ENCODE measurements at places on chromosomes 11 and 22. TPM values are rescaled to one million over a fixed set of nuclear protein-coding genes. Genes with fewer than 3 reads are reported as not detected.

GAL gene
- polyA plus RNA-seq: 2.1 TPM

EEF1G gene
- polyA plus RNA-seq: 1,555 TPM

CALCA gene
- not detected for polyA plus RNA-seq

ACRV1 gene
- 0.52 TPM for polyA plus RNA-seq

SCN2B gene
- 1.1 TPM for polyA plus RNA-seq

ELMOD1 gene
- polyA plus RNA-seq: 11.9 TPM

RIBC2 gene
- not detected for polyA plus RNA-seq

WDR74 gene
- polyA plus RNA-seq: 50.4 TPM

PRR5L gene
- 0.22 TPM for polyA plus RNA-seq

FIBIN gene
- polyA plus RNA-seq: not detected

MUC6 gene
- not detected for polyA plus RNA-seq

GDPD4 gene
- not detected for polyA plus RNA-seq

NPAS4 gene
- 10.6 TPM for polyA plus RNA-seq

BTBD18 gene
- not detected for polyA plus RNA-seq

UBQLNL gene
- polyA plus RNA-seq: not detected

MS4A8 gene
- not detected for polyA plus RNA-seq

MS4A12 gene
- not detected for polyA plus RNA-seq

RAG2 gene
- not detected for polyA plus RNA-seq

PLXNB2 gene
- polyA plus RNA-seq: 38.6 TPM

C11orf16 gene
- polyA plus RNA-seq: not detected

SCGB1A1 gene
- not detected for polyA plus RNA-seq

SHANK2 gene
- 19.7 TPM for polyA plus RNA-seq

MIOX gene
- not detected for polyA plus RNA-seq

SLC7A4 gene
- polyA plus RNA-seq: not detected

CARNS1 gene
- polyA plus RNA-seq: not detected

KCNJ1 gene
- 0.40 TPM for polyA plus RNA-seq
